ENCODE measurements at places on chromosomes 16 and 17.

DNA sequence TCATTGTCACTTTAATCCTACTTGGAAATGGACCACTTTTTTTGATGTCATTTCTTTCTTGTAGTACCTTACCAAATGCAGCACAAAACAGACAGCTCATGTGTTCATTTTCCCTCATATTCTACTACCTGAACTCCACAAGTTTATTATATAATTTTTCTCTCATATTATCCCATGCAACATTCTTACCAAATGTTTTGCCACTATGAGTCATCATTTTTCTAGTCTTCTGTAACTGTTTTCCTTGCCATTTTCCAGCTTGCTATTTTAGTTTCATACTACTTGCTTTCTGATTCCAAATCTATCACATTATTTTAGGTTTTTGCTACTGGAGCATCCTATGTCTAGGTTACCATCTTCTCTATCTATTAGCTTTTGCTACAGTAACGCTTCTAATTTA lies 332.7 kb downstream of the ZFHX3 start:
- DNase-seq = no peak

- DNase-seq = peak; percentile 43
These were observed 67.2 kb downstream of the PARN start for GRCh38 chr16:14562691-14563491.

DNA sequence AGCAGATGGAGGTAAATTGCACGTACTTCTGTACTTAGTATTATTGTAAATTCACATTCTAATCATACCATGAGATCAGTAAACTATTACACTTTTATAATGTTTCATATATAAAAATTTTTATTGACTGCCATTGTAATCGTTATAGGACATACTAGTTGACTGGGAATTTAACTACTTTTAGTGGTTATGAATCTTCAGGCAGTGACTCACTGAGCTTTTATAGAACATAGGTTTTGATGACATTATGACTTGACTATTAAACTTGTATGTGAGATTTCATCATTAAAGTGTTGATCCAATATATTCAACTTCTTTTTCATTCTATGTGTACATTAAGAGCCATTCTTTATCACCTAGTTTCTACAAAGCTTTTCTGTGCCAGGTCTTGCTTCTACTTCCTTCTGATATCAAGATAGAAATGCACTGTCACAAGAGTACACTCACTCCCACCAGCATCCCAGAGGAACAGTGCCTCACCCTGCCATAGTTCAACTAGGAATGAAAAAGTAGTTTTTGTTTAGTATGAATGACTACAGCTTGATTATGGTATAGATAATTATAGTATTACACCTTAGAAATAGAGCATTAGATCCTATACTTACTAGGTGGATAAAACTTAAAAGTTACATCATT lies 142.4 kb upstream of the RBL2 start:
- no peak for DNase-seq

GRCh38 chr16:71205482-71206131 lies 24.9 kb downstream of the HYDIN start:
- DNase-seq = no peak

DNA sequence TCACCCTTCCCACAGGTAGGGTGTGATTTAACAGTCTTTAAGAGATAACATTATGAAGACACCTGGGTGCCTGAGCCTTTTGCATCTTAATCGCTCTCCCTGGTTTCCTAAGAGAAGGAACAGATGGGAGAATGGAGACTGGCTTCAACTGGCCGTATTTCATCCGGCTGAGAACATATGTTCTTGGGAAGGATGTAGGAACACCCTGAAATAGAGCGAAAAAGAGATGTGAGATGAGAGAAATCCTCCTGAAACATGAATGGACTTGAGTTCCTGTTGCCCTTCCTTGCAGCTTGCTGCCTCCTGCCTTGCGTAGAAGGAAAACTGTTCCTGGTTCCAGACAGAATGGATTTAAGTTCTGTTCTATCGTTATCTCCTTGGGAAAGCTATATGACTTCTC lies 385.4 kb upstream of the RBFOX1 start:
- no peak for DNase-seq

- no peak for DNase-seq
These were observed 855 bp downstream of the TUFM start for GRCh38 chr16:28845293-28845692.

GRCh38 chr16:86391984-86392383 lies 118.3 kb upstream of the FOXF1 start:
- no peak for DNase-seq

DNA sequence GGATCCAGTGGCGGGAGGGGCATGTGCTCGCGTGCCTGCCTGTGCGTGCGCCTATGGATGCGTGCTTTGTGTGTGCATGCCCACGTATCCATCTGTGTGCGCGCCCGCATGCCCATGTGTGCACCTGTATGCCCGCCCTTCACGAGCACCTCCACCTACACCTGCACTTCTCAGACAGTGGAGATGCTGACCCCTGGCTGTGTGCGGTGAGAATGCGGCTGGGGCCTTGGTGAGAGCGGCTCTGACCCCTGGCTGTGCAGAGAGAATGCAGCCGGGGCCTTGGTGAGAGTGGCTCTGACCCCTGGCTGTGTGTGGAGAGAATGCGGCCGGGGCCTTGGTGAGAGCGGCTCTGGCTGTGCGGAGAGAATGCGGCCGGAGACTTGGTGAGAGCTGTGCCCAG lies 33.9 kb downstream of the AXIN1 start:
- no peak for DNase-seq

GRCh38 chr17:46056800-46057304 lies 57.8 kb downstream of the STH start:
- DNase-seq = no peak

DNA sequence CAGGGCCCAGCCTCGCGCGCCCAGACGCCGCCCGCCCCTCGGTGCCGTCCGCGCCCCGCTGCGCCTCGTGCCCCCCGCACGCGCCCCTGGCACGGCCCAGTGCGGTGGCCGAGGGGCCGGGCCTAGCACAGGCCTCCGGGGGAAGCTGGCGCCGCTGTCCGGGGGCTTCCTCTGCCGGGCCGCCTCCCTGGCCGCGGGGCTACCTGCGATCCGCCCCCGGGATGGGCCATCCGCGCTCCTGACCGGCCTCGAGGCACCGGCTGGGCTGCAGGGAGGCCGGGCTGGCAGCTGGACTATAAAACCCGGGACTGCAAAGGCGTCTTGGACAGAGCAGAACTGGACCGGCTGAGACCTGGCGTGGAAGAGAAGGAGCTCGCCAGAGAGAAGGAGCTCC lies 783 bp downstream of the BHLHA9 start:
- DNase-seq = no peak

DNA sequence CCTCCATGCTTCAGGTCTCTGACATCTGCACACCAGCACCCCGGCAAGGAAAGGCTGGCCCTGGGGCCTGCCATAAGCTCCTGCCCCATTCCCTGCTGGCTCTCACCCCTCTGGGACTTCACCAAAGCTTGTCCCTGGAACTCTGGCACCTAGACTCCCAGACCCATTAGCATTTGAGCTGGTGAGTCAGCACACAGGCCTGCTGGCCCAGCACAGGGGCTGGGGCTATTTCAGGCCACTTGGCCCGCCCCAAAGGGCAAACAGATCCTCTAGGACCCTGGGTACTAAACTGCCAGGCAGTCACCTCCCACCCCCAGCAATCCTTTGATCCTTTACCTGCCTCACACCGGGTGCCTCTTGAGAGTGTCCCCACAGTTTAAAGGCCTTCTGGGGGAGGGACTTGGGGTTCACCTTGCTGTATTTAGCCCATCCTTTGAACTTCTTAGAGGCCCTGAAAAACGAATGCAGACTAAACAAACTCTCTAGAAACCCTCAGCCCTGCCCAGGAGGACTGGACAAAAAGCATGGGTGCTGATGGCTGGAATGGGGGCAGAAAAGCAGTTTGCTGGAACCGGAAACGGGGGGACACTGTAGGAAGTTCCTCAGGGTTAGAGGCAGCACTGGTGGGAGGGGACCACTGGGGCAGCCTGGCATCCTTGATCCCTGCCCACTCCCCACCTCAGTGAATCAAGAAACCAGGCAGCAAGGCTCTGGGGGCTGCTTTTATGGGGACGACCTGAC lies 3.2 kb upstream of the SAMD14 start:
- no peak for DNase-seq

GRCh38 chr16:50102051-50102746 lies 36.4 kb downstream of the HEATR3 start:
- DNase-seq = no peak

DNA sequence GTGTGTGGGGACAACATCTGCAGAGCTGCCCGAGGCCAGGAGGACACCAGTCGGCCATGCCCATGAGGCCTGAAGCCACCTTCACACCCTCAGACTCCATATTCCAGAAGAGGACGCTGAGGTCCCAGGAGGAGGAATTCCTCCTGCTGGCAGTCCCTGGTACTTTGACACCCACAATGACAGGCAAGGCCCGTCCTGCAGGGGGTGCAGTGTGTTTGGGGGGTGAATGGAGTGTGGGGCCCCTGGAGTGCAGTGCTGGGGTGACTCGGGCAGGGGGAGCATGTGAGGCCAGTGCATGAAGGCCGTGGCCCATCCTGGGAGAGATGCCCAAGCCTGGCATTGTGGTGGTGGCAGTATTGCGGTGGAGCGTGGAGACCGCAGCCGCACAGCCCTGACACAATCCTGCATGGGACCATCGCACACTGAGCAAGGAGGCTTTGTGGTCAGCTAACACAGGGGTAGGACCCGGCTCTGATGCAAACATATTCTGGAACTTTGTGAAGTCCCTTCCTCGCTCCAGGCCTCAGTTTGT lies 52.2 kb downstream of the ZDHHC7 start:
- DNase-seq = no peak

DNA sequence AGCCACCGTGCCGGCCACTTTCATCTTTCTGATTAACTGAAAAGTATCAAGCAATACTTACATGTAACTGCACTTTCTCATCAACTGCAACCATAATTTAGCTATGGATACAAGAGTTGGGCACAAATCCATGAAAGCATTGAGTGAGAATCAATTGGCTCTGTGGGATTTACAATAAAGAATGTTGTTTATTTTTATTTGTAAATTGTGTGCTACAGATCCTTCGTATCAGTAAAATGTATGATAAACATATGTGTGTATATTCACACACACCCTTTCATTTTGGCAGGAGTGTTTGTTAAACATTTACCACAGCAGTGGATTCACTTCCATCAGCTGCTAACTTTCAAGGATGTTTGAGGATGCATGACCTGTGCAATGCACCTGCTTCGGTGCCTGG lies 411.0 kb downstream of the WWOX start:
- DNase-seq = no peak

GRCh38 chr17:50465171-50465570 lies 3.5 kb downstream of the CHAD start:
- DNase-seq = no peak

- DNase-seq = no peak
These were observed 22.6 kb upstream of the HAPSTR1 start for GRCh38 chr16:9068886-9069285.

- no peak for DNase-seq
These were observed 108.8 kb upstream of the HLF start for GRCh38 chr17:55155856-55156560.

DNA sequence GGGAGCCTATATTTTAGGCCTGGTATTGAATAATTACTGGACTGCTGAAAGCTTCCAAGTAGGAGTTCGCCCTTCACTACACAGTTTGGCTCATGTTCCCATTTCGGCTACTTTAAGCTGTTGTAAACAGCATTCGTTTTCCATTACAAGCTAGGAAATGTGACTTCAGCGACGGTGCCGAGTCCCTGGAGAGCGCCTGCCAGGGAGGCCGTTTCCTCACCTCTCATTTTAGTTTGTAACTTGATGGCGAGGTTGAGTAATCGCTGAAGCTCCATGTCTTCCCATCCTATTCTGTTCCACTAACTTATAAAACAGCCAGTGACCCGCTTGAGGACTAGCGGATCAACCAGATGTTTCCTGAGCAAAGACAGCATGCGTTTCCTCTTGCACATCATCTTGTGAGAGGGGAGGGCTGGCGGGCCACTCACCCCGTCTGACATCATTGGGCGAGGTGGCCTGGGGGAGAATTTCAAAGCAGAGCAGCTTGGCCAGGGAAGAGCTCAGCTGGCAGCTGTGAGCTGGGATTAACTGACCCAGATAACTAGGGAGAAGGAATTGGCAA lies 32.9 kb downstream of the PCTP start:
- peak; percentile 35 for DNase-seq

GRCh38 chr16:3066440-3066748 lies 954 bp downstream of the IL32 start:
- DNase-seq = no peak

DNA sequence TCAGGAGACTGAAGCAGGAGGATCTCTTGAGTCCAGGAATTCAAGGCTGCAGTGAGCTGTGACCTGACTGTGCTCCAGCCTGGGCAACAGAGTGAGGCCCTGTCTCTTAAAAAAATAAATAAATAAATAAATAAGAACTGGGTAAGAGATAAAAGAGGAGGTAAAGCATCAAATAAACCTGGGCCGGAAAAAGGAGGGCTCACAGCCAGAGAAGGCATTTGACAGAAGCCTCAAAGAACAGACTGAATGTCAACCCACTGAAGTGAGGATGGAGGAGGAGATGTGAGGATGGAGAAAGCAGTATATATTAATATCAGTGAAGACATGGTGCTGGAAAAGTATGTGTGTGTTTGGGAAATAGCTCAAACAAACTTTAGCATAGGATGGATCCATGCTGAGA lies 6.1 kb downstream of the NOG start:
- no peak for DNase-seq

DNA sequence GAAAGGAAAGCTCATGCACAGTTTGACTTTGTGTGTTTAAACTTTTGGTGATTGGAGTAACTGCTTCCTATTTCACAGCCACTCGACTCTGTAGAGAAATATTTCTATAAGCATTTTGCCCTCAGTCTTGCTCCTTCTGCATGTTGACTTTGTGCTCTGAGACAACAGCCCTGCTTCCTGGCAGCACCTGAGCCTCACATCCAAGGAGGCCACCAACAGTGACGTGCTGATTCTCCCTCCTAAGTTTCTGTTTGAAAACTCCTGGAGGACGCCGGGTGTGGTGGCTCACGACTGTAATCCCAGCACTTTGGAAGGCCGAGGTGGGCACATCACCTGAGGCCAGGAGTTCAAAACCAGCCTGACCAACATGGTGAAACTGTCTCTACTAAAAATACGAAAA lies 23.9 kb upstream of the WSB1 start:
- no peak for DNase-seq

DNA sequence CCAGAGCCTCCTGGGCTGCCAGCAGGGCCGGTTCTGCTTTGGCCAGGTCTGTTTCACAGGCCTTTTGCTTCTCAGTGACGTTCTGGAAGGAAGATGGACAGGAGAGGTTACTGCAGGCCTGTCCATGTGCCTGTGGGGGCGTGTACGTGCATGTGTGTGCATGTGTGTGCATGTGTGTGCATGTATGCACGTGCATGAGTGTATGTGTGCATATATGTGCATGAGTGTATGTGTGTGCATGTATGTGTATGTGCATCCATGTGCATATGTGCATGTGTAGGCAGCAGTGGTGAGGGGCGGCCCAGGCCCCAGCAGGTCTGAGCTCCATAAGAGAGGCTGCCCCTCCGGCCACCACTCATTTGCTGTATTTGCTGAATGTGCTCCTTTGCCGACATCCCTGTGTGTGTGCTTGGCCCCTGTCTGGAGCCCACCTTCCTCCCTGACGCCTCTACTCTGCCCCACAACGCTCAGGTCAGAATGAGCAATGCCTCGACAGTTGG lies 81.8 kb downstream of the PGS1 start:
- DNase-seq = no peak

- no peak for DNase-seq
These were observed 115.1 kb downstream of the CDK5R1 start for GRCh38 chr17:32601866-32602265.

- no peak for DNase-seq
These were observed 22.6 kb downstream of the TPSD1 start for GRCh38 chr16:1278477-1278876.
